ENCODE measurements at places on chromosomes 12 and 14.

DNA sequence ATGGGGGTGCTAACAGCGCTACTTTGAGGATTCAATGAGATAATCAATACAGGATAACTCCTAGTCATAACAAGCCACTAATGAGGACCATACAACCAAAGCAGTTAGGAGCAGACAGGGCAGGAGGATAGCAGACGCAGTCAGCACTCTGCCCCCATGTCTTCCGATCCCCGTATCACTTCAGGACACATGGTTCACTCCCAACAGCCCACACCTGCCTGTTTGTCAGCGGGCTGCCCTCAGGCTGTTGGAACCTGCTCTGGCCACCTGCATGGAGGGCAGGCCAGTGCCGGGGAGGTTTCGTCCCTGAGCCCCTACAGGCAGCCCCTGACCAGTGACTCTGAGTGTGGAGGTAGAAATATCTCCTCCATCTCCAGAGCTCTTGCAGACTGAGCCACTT is 37.1 kb upstream of the LTBP2 start:
- no peak for DNase-seq

GRCh38 chr12:41367726-41368405 is 179.7 kb downstream of the PDZRN4 start:
- no peak for DNase-seq

DNA sequence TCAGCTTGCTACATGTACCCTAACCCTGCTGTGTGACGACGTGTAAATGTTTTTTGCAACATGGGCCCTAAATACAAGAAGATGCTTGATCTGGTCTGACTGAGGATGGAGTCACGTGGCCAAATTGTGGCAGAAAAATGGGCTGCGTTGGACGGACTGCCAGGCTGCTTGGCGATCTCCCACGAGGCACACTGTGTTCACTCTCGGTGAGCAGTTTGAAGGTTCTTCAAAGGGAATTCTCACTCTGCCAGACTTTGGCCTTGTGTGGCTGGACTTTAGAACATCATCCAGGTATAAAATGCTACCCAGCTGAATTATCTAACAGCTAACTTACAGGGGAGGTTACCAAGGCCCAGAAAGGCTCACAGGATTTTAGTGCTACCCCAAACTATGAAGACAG is 85.1 kb downstream of the KDM2B start:
- no peak for DNase-seq

DNA sequence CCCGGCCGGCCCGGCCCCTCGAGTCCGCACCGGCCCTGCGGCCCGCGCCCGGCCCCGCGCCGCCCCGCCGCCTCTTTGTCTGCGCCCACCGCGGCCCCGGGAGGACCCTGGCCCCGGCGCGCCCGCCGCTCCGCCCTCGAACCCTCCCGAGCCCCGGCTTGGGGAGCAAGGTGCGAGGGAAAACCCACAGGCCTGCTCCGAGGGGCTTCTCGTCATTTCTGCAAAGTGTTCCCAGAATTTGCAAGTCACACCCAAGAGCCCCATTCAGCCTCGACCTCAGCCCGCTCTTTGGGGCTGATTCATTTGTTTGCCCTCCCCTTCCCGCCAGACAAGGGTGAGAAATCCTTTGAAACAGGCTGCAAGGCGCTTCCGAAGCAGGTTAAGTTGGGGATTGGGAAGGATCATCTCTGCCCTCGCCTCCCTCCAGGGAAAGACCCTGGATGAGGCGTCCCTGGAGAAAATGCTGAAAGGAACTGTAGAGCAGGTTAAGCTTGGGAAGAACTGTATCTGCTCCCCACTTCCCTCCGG is 325 bp upstream of the CLIP1 start:
- DNase-seq = peak; percentile 51

DNA sequence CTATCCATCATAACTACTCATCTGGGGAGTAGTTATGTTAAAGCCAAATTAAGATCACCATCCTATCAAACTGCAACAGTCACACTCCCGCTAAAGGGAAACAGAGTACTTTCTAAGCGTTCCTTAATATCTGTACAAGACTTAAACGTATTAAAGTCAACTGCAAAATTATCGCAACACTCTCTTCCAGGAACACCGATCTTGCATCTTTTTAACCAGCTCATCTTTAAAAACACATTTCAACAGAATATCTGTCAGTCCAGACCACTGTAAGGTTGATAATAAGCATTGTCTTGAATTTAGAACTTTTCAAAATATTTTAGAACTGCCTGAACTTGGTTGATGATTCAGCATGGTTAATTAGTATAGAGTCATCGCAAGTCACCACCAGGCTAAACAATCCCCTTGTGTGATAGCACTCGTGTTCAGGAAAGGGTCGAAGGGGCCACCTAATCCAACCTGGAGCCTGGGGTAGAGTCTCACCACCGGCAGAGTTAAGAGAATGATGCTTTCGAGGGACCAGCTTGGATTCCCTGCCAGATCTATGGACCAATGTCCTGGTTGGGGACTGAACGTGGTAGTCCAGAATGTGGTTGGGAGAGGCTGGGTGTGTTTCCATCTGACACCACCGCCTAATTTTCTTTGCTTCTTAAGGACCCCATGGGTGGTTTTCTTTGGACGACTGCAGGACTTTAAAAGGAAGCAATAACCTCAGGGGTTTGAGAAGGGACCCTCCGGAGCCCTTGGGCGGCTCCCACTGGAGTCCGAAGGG is 890 bp downstream of the SPTLC2 start:
- DNase-seq = peak; percentile 9

DNA sequence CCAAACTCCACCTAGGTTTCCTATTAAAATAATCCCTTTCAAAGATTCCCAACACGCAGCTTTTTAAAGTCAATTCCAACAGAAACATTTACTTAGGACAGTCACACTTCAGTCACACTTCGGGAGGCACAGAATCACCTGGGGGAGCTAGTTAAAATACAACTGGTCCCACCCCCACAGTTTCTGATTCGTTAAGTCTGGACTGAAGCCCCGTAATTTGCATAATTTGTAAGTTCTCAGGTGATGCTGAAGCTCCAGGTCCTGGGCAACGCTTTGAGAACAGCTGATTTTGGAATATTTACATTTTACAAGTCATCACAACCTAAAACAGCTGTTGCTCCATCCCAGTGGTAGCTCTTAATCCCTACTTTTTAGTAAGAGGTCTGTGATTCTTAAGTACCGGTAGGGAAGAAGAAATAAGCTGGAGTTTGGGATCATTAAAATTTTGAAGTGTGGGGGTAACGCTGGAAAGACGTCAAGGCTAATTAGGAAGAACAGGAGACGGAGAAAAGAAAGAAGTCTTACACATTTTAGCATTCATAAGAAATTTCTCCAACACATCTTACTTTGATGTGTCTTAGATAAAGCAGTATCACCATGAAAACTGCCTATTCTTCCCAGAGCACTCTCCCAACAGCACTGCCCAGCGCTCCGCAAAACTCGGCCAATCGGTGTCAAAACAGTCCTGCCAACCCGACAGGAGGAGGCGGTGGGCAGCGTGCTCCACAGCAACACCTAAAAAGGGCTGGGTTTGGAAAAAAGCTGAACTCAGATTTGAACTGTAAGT is 1.1 kb downstream of the IPO8 start:
- DNase-seq = no peak

- DNase-seq = no peak
Observed at GRCh38 chr14:76146976-76147375, 4.7 kb upstream of the GPATCH2L start.

GRCh38 chr12:88036353-88036965 is 7.3 kb upstream of the C12orf50 start:
- no peak for DNase-seq

DNA sequence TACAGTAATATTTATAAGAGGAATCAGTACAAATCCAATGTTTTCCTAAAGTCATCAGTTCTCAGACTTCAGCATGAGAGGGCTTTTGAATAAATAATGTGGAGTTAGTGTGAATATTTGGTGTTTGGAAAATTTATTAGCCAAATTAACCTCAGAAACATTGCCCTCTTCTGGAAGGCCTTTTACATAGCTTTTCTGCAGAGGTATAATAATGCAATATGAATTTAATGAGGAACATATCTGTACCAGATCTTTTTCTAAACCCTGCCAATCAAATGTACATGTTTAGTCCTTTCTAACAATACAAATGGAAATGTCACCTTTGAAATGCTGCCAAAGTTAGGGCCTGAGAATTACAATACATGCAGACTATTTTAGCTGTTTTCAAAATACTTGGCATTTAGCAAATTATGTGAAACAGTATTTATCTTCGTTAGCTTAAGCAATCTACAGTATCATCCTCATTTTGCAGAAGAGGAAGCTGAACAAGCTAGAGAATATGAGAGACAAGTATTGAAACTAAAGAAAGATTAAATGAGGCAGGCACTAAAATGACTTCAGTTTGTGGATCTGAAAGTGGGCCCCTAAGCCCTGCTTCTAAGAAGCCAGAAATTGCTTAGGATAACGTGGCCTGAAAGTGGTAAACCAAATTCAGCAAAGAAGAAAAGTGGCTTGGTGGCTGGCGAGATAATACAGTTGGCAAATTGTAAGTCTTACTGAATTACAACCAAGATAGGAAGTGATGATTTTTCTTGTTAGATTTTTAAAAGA is 60.4 kb upstream of the MANSC4 start:
- no peak for DNase-seq

- DNase-seq = peak; percentile 98
Observed at GRCh38 chr14:34982421-34983147, at the start of gene SRP54. Gene SRP54, plus strand, starts transcription at chr14:34982992. Its CDS starts 13,718 bp downstream, at chr14:34996710.

DNA sequence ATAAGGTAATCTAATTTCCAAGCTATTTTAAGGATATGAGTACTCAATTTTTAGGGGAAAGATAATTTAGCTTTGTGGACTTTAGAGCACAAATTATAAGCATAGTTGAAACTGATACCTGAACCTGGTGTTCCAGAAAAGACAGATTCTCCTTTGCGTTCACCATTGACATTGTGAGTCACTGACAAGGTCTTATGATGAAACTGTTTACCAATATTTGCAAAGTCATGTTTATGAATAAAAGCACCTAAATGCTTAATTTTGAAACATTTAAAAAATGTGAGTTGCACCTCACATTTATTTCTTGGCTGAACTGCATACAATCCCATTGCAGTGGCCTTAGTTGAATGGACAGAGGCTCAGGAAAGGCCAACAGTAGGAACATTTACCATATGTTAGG is 3.9 kb downstream of the BCAT1 start:
- DNase-seq = no peak

DNA sequence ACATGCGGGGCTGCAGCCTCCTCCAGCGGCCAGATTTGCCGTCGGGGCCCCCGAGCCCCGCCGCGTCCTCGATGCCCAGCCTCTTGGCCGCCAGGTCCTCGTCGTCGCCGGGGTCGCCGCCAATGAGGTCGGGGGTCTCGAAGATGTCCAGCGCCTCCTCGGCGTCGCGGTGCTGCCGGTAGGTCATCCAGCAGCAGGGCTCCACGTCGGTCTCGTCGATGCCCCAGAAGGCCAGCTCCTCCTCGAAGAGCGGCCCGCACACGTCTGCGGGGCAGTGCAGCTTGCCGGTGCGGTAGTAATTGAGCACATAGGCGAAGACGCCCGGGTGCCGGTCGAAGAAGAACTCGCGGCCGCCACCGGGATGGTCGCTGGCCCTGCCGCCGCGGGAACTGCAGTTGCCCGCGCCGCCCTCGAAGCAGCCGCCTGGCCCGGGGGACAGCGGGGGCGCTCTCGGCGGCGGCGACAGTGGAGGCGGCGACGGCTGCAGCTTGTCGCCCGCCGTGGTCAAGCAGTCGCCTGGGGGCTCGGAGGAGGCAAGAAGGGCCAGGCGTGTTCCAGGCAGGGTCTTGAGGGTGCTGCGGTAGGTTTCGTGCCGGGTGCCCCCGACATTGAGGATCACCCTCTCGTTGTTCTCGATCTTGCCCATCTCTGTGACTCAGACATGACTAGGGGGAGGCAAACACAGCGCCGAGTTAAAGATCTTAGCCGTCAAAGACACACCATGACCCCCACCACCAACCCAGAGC is 2.1 kb downstream of the KCNC2 start:
- peak; percentile 33 for DNase-seq

- no peak for DNase-seq
Observed at GRCh38 chr14:78259831-78260230, 89.7 kb downstream of the NRXN3 start.

- DNase-seq = no peak
Observed at GRCh38 chr12:127494961-127495915, 771.7 kb upstream of the TMEM132C start.

DNA sequence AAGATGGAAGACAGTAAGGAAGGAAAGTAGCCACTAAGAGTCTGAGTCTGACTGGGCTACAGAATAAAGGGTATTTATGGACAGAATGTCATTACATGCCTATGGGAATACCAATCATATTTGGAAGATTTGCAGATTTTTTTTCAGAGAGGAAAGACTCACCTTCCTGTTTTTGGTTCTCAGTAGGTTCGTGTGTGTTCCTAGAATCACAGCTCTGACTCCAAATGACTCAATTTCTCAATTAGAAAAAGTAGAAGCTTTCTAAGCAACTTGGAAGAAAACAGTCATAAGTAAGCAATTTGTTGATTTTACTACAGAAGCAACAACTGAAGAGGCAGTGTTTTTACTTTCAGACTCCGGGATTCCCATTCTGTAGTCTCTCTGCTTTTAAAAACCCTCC is 15.4 kb upstream of the PAPLN start:
- no peak for DNase-seq

DNA sequence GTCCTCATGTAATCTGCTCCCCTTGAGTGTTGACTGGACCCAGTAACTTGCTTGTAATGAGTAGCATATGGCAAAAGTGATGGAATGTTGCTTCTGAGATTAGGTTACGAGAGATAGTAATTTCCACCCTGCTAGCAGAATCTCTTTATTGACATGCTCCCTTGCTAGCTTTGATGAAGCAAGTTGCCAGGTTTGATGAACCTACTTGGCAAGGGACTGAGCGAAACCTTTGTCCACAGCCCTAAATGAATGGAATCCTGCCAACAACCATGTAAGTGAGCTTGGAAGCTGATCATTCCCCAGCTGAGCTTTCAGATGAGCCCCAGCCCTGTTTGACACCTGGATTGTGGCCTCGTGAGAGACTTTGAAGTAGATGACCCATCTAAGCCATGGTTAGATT is 120.8 kb upstream of the PLXNC1 start:
- no peak for DNase-seq

All from neuronal stem cell (in vitro differentiated cells).